ENCODE measurements at places on chromosomes 6 and 20.

DNA sequence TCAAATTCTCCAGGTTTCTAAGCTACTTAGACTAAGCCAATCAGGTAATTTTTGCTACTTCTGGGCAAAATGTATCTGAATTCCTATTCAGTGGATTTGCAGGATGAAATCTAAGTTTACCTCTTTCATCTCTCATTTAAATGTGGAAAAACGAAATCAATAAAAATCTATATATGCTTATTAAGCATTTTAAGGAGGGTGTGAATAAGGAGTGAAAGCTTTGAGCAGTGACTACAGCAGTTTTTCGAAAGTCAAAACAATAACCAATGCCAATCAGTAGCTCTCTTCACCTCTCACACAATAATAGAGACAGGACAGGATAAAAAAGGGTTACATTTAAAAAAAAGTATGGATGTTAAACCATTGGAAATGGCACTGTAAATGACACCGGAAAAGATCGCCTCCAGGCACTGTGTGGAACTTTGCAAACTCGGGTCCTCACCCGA, 476 bp upstream of the BCKDHB start:
- no peak for DNase-seq

DNA sequence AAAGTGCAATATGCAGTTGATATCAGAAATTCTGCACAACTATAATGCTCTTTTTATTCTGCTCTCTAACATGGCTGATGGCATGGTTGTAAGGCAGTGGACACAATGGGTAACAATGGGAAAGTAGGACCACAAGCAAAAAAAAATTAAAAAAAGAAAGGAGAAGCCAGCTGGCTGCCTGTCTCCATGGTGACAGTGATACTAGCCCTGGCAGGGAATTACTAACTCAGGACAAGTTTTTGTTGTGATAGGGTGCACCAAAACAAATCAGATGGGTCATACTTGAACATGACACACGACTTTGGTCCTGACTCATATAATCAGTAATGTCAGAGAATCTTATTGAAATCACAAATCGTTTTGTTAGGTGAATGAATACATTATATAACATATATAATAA, 169.4 kb downstream of the TRDN start:
- DNase-seq = no peak

- no peak for DNase-seq
These were observed 62.3 kb upstream of the SNX9 start for GRCh38 chr6:157760589-157761330.

DNA sequence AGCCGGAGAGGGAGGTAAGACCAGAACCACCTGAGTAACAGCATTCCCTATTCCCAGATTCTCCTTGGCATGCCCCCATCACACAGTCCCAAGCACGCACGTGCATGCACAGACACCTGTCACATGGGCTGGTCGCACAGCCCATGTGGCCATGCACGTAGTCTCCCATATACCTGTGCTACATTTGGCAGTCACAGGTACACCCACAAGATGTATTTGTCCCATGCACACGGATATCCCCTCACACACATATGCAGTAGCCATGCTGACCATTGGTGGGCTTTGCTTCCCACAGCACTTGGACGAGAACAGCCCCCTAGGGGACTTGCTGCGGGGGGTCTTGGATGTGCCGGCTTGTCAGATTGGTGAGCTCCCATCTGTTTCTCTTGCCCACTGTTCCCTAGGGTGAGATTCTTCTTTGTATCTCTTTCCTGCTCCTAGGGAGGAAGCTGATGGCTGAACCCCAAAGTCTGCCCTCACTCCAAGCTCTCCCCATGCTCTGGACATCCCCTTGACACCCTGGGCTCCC, 31.9 kb downstream of the PLCG1 start:
- DNase-seq = no peak

GRCh38 chr20:3350422-3350821, 57.0 kb downstream of the DNAAF9 start:
- DNase-seq = no peak

GRCh38 chr6:34301408-34301807, 52.6 kb upstream of the SMIM29 start:
- no peak for DNase-seq

GRCh38 chr6:113392551-113393055, 464.5 kb upstream of the MARCKS start:
- DNase-seq = no peak

DNA sequence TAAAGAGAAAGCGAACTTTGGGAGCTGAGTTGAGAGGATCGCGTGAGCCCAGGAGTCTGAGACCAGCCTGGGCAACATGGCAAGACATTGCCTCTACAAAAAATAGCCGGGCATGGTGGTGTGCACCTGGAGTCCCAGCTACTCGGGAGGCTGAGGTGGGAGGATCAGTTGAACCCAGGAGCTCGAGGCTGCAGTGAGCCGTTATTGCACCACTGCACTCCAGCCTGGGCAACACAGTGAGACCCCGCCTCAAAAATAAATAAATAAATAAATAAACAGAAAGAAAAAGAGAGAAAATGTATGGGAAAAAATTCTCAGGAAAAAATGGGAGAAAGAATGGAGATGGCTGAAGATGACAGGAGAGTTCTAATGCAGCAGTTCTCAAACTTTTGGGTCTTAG, 2.5 kb downstream of the C20orf202 start:
- no peak for DNase-seq

GRCh38 chr20:58149437-58150091, 78.9 kb downstream of the ANKRD60 start:
- no peak for DNase-seq

GRCh38 chr20:5918856-5919625, 31.3 kb downstream of the TRMT6 start:
- DNase-seq = no peak

- no peak for DNase-seq
These were observed at the start of gene NRSN1 for GRCh38 chr6:24125980-24126379. NRSN1 (plus strand) TSS chr6:24126215; CDS start chr6:24134328, 8,113 bp downstream.

DNA sequence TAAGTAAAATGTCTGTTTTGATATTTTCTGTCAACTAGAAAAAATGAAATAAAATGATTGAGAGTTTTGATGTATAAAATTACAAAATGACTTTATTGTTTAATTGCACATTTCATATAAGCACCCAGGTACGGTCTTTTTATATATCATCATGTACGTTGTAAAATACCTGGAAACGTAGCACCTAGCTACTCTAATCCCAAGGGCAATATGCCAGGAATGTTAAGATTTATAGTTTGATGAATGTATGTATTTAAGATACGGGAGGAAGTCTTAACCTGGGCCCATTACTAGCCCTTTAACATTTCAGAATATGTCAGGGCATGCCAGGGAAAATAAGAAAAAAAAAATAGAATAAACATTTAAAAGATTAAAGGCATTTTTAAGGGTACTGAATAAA, 490.9 kb upstream of the NRSN1 start:
- no peak for DNase-seq

- no peak for DNase-seq
These were observed 38.7 kb downstream of the IGF2R start for GRCh38 chr6:160007611-160008010.
